Osteocyte (in vitro differentiated cells): ENCODE measurements at places on chromosomes 13 and 19.

DNA sequence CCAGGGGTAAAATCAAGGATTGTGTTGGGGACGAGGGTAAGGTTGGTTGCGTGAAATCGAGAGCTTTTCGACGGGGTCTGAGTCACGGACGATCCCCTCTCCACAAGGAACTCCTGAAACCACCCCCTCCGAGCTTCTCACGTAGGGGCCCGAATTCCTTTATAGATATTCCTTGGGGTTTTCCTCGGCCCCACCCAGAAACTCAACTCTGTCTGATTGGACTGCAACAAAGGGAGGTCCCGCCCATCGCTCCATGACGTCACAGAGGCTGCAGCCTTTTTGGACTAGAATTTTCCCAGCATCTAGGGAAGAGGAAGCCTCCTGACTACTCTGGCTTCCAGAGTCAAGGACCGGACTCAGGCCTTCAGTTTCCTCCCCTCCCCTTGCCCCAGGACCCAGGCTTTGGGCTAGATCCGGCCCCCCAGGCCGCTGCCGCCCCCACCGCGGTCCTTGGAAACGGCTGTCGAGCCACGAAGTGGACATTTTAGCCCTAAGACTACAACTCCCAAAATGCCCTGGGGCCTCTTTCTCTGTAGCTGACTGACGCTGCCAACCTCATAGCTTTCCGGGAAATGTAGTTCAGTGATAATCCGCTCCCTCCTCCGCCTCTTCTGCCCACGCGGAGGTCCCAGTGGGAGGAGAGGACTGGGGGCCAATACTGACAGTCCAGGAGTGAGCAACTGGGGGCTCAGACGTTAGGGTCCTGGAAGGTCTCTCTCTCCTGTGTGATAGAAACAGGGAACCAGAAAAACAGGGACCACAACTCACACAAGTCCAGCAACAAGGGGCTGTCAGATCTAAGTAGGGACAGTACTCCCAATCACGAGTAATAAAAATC is at the start of gene IZUMO1:
Gene IZUMO1 (minus strand): TSS at position 172 of the 838 bp plus-strand sequence. CDS start 1,050 bp downstream, outside the sequence.
- peak; percentile 92 for DNase-seq

- no peak for DNase-seq
Measured at GRCh38 chr13:46171217-46171616, 10.8 kb downstream of the LCP1 start.

DNA sequence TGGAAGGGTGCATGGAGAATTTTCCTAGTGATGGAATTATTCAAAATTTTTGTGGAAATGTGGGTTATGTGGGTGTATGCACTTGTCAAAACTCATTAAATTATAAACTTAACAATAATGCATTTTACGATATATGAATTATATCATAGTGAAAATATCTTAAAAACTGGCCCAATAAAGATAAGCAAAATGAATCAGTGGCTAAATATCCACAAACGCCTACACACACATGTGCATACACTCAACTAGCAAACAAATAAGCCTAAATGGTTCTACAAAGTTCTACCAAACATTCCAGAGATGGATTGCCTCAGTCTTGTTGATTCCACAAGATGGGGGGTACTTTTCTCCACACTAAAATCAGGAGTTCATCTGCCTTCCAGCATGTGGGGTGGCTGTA is 349.5 kb downstream of the TSHZ3 start:
- no peak for DNase-seq

DNA sequence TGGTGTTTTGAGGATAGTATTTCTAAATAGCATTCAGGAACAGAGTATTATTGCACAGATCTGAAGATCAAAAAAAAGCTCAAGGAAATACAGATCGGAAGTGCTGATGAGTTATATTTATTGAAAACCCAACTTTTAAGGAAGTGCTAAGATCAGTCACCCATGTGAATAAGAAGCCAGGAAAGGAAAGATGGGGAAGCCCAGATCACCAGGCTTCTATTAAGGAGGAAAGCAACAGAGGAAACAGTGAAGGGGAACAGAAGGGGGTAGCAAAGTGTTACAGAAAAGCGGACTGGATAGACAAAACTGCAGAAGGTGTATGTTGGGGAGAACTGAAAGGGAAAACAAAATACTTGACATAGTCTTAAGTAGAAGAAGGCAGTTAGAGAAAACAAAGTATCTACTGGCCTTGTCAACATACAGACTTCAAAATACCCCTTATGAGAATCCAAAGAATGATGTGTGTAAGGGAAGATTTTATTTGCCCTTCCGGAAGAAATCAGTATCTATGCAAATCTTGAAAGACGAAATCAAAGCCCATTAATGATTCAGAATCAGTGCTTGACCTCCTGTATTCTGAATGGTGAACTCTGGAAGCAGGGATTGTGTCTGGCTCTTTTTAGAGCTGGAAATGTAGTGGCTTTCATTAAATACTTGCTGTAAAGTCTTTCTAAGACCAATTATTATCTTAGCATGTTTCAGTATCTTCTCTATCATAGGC is 12.1 kb downstream of the UFM1 start:
- no peak for DNase-seq

DNA sequence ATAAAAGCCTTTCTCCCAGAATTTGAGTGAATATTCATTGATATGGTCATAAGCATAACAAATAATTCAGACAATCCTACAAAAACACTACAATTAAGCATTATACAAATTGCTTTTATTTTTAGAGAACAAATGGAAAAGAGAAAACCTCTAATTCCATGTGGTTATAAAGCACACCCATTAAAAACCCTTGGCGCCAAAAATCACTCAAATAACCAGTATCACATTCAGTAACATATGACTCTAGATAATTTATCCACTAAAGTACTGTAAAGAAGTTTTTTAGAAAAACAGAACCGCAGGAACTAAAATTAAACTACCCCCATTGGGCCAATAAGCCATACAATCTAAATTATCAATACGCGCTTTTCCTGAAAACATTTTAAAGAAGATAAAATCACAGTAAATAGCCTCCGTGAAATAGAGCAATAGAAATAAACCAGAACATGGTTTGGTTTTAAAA is 569 bp downstream of the LCP1 start:
- no peak for DNase-seq

DNA sequence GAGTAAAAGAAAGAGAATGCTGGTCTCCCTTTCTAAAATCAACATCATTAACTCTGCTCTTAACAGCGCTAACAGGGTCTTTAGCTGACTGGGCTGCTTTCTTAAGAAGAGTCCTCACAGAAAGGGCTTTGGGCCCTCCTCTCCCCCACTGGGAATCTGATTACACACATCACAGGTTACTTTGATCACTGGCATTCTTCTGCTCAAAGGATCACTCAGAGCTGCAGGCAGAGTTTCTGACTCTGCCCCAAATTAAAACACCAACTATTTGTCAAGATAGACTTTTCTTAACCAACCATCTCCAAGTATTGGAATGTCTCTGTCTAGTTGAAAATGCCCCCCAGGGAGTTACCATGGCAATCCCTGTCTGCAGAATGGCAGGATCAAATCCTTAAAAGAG is 31.1 kb upstream of the SIAH3 start:
- DNase-seq: no peak

DNA sequence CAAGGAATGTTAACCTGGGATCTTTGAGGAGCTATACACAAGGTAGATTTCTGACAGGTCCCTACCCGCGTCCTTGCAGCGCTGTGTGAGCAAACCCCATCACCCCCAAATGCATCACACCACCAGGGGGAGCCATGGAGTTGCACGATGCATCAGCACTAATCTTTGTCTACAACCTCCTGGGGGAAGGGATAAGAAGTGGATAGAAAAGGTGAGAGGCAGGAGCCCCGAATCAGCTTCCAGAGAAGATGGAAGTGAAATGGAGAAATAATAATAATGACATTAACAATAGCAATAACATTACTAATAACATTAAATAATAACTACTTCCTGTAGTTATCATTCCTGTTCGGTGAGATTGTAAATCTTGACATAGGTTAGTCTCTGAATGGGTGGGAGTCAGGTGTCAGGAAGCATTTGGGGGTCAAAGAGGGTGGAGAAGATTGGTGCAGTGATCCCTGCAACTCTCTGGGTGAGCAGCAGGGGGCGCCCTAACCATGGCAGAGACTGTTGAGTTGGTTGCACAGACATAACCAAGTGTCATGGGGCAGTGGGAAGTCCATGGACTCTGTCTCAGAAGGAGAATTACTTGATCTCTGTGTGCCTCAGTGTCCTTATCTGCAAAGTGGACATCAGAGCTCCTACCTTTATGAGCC is 16.5 kb downstream of the SIGLEC7 start:
- DNase-seq: no peak

- no peak for DNase-seq
Measured at GRCh38 chr19:19105365-19106055, 32.8 kb downstream of the TMEM161A start.

DNA sequence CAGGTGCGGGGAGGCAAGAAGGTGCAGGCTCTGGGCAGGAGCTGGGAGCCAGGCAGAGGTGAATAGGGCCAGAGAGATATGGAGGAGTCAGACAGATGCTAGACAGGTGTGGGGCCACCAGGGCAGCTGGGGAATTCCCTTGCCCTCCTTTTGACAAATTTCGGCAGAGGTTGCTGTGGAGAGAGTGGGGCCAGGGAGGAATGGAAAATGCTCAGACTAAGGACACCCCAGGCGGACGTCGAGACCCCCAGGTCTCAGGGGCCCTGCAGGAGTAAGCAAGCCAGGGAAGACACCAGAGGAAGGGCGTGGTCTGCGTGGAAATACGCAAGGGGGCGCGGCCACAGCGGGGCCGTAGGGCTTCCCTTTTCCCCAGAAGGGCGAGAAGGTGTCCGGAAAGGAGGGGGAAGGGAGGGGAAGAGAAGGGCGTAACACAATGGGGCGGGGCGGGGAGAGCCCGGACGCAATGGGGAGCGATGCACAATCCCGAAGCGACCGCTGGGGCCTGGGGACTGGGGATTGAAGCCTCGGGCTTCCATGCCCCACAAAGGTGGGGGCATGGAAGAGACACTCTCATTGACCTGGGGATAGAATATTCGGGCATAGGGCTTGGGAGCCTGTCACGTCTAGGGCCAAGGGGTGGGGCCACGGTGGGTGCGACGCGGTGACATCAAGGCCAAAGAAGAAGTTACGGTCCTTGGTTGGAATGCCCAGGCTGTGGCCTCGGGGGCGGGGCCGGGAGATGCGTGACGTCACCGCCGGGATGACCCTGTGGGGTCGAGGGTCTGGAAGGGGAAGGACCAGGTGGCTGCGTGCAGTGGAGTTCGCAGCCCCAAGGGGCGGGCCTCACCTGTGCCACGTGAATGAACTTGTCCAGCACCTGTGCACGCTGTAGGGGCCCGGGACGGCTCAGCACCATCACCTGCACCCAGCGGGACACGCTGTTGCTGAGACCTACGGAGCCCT is 8.2 kb downstream of the RASGRP4 start:
- DNase-seq: no peak

DNA sequence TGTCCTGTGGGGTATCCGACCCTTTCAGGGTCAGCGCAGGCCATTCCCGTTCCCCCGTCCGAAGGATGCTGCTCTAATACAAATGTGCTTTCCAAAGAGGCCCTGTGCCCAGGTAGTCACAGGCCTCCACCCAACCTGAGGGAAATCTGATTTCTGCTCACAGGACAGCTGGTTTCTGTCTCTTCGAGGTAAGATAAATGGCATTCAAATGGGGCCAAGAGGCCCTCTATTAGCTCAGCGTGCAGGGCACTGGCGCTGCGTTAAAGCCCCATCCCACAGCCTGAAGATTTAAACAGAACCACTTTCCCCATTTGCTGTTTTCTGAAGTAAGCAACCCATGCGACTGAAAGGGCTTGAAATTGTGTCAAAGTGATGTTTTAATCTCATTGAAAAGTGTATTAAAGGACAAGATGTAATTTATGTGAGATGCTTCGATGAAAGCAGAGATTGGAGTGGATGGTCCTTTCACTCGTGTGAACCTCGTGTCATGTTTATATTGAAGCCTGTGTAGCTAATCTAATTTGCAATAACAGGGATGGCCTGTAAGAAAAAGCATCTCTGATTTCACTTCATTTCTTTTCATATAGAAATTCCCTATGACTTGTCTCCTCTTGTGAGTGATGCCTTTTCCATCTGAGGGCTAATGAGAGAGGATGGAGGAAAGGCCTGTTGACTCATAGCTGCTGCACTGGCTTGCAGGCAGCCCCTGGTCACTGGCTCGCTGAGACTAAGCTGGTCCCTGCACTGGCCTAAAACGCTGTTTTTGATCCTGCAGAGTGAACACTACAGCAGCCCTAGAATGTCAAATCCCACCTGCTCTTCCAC is 7.3 kb upstream of the SOX1 start:
- no peak for DNase-seq

GRCh38 chr13:40060296-40061007 is 405.0 kb downstream of the COG6 start:
- DNase-seq: no peak

- DNase-seq: no peak
Measured at GRCh38 chr19:11539495-11540365, 1.1 kb downstream of the CNN1 start.

DNA sequence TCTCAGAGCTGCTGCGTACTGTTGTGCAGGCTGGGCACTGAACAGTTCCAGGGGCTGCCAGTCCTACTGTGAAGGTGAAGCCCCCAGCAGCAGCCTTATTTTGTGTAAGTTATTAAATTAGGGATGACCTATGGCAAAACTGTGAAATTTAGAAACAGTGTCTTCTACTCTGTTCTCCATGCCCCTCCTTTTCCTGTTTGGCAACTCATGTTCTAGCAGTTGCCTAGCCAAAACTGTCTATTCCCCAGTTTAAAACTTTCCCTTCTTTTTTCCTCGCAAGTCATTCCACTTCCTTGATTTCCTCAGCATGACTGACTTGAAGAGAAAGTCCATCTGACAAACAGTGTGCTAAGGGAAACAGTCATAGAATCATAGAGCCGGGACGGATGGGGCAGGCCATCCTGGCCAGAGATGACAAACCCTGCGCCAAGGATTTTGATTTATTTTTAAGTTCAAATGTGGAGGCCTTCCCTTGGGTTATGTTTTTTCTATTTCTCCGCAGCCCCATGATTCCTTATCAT is 78.1 kb upstream of the OLFM4 start:
- DNase-seq: no peak

- DNase-seq: no peak
Measured at GRCh38 chr19:34676697-34677385, at the start of gene SCGB2B2. Gene SCGB2B2 (minus strand): TSS chr19:34677159. CDS start chr19:34594563, 82,596 bp downstream.

- DNase-seq: no peak
Measured at GRCh38 chr13:97261254-97262005, 39.3 kb downstream of the MBNL2 start.

- DNase-seq: no peak
Measured at GRCh38 chr13:22648320-22648801, 532.4 kb upstream of the SGCG start.

- DNase-seq: no peak
Measured at GRCh38 chr19:15935167-15935702, 906 bp upstream of the CYP4F11 start.

GRCh38 chr19:44344255-44344654 is 12.2 kb downstream of the ZNF112 start:
- no peak for DNase-seq

DNA sequence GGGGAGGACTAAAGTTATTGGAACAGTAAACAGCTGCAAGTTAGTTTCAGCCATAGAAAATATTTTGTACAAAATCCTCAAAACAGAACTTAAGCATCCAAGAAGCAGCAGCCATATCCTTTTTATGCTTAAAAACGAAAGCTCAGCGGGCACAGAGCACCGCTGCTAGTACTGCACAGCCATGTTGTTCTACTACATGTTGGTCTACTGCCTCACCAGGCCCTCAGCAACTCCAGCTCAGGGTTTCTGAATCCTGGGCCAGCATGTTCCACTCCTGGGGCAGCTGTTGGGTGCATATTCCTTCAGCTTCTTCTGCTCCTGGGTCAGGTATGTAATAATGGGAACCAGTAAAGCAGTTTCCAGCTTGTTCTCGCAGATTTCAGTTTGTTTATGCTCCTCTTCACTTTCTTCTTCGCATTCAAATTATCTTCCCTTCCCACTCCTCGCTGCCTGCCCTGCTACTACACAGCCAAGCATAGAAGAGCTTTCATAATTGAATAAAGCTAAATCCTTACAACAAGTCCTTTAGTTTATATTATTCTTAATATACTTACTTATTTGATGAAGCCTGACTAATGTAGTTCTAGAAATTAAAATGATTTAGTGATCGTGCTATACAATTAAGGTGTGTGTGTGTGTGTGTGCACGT is 820.5 kb upstream of the ATXN8OS start:
- no peak for DNase-seq
